Hematopoietic multipotent progenitor cell treated with erythropoietin and hydrocortisone succinate and interleukin-3 and kit ligand, for 8 days (in vitro differentiated cells): ENCODE measurements at places on chromosomes 2 and 18.

GRCh38 chr2:143955401-143956065 is 564.4 kb downstream of the ZEB2 start:
- DNase-seq, result no peak

- DNase-seq, result no peak
Measured at GRCh38 chr18:46712406-46712805, 44.4 kb downstream of the ST8SIA5 start.

DNA sequence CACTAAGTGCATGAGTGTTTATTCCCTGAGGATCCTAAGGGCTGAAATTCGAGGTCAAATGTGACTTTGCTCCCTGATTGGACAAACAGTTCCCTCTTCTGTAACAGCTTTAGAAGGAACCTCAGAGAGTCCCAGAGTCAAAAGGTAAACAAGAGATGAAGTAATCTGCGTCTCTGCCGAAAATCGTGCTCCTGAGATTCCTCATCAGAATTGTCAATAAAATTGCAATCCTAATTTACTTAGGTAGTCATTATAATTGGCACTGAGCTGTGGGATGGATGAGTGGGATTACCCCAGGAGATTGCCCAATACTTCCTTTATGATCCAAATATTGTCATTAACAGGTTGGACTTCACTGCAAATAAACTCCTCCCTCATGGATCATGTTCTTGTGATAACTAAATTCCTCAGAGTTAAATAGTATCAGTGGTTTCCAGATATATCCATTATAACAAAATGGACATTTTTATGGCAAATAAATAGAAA is 907 bp upstream of the SUCLG1 start:
- peak; percentile 8 for DNase-seq

DNA sequence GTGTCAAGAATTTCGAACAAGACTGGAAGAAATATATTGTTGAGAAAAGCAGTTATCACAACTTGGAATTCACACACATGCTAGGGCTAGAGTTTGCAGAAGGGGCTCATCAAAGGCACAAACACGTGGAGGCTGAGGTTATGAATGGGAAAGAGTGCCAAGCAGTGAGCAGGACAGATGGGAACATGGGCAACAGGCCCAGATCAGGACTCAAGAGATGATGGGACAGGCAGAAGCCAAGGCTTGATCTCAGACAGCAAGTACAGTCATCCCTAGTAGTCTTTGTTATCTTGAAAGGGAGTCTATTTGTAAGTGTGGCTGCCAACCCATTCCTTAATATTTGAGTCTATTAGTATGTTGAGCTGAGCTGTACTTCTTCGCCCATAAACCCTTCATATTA is 22.2 kb upstream of the EPC2 start:
- no peak for DNase-seq

DNA sequence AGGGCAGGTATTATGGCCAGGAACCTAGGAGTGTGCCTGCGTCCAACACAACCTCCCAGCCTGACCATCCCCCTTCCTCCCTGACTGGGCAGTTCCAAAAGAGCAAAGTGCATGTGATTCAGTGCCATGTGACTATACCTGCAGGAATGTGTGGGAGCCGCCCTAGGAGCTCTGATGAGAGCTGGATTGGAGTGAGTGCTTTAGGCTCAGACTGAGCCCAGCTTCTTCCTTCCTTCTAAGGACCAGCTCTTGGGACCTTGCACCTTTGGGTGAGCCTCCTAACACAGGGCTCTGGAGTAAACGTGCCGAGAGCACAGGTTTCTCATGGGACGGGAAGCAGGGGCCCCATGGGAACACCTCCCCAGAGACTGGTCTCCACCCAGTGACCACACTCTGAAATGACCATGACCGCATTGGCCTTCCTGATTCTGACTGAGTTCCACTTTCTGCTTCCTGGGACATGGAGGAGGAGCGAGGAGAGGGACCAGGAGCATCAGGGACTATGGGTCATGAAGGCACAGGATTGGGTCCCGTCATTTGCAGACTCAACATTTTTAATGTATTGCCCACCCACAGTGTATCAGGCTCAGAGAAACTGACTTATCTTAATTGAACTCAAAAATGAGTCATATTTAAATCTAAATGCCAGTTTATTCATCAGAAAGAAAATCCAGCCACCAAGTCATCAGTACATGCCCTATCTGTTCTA is 87.8 kb upstream of the BCL2L11 start:
- no peak for DNase-seq

GRCh38 chr2:127314193-127314988 is 20.4 kb upstream of the ERCC3 start:
- no peak for DNase-seq

- DNase-seq, result no peak
Measured at GRCh38 chr2:71939588-71940535, 207.8 kb downstream of the CYP26B1 start.

DNA sequence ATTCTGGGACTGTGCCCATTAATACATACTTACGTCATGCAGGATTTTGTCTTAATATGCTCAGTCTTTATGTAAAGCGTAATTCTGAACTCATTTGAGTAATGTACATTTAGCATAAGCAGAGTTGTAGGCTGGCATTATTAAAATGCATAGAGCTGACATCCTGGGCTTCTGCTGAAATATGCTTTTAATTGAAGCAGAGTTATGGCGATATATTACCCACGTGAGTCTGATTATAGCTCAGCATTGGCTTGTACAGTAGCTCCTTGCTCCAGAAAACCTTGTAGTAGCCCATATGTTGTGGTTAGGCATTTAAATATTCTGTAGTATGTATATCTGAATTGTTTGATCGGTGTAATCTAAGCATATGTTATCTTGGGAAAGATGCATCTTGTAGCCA is 233.9 kb downstream of the PTGR3 start:
- DNase-seq, result no peak

DNA sequence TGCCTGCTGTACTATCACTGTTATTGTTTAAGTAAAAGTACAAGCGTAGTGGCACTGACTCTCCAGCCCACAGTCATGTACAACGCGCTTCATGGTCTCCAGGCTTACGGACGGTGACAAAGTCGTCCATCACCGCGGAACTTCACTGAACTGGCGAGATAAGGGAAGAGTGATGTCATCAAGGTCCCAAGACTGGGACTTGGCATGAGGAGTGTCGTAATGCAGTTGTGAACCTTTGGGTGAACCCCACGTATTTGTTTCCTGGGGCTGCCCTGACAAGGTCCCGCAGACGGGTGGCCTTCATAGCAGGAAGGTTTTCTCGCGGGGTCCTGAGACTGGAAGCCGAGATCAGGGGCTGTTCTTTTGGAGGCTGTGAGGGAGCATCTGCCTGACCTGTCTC is 17.3 kb downstream of the NFATC1 start:
- no peak for DNase-seq

DNA sequence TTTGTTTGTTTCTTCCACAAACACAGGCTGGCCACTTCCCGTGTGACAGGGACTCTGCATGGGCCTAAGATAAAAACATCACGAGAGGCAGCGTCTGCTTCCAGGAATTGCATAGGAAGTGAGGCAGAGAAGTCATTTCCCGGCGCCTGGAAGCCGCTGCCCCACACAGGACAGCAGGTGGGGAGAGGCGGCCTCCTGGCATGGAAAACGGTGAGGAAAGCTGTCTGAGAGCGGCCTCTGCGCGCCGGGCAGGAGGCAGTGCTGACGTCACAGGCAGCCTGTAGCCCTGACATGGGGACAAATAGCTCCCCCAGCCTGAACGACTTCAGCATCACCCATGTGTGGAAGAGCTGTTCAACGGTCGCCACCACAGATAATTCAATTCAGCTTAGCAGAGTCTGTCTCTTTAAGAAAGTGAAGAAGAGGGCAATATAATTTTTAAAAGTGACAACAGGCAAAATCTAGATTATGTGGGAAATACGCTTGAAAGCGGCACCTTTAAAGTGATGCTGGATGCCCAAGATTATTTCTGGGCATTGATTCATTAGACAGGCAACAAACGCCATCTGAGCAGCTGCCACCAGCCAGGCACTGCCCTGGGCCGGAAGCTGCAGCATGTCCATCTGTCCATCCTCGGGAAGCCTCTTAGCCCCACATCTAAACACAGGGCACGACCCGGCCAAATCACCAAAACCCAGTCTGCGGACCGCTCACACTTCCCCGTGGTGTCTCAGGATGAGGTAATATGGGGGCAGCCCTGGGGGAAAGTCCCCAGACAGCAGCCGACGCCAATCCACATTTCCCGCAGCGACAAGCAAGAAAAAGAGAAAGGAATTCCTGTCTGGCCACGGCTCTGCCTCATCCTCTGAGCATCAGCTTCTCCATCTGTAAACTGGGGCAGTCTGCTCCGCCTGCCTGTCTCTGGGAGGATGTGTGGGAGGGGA is 138.9 kb downstream of the PXDN start:
- no peak for DNase-seq

GRCh38 chr2:101223814-101224231 is 28.9 kb upstream of the CNOT11 start:
- DNase-seq, result peak; percentile 77

DNA sequence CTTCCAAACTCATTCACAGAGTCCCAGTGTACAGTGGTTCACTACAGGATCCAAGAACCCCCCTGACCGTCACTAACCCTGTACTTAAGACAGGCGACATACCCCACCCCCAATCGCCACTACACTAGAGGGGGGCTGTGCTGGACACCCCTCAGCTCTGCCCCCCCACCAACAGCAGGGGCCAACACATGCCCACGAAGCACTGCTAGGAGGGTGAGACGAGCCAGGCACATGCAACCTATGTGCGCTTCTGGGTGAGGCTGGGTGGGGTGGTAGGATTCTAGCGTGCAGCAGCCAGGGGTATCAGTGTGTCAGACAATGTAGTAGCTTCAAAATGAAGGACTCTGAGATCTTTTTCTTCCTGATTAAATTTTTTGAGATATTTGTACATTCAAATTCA is 67.8 kb downstream of the UXS1 start:
- DNase-seq, result no peak

DNA sequence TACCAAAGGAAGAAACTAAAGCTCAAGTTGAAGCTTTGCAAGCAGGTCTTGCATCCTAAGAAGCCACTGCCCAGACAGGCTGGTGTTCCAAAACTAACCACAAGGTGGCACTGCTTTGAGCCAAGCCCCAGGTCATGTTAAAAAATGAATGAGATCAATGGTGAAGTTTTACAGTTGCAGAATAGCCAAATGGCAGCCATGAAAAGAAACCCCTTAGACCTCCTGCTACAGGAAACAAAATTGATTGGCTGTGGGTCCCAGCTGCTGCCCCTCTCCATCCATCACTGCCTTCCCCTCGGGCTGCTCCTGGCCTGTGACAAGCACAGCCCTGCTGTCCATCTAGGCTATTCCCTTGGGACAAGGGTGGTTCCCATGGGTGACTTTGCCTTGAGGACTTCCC is 20.7 kb upstream of the MREG start:
- DNase-seq, result peak; percentile 75

DNA sequence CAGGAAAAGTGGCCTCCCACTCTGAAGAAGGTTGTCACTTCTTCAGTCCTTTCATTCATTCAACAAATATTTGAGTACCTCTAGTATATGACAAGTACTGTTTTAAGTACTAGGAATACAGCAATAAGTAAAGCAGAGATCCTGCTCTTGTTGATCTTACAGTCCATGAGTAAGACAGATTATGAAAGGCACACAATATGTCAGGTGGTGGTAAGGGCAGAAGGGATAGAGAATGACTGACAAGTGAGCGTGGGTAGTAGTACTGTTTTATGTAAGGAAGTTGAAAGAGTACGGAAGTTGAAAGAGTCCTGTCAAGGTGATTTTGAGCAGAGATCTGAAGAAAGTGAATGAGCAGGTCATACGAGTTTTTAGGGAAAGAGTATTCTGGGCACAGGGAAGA is 111.3 kb downstream of the GALNT1 start:
- DNase-seq, result no peak

DNA sequence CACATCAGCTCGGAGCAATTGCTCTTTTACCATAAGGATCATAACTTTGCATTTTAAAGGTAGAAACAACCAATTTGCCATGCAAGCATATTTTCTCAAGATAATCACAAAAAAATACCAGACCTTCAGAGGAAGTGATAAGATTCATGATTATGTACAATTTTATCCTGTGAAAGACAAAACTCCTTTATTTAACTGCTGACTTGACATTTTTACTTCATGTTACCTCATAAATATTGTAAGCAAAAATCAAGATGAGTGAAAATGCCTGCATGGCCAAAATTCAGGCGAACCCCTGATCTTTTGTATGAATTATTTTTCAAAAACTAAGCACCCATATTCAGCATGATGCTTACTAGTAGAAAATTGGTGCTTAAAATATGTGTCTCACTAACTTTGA is 246.4 kb downstream of the CD226 start:
- no peak for DNase-seq

DNA sequence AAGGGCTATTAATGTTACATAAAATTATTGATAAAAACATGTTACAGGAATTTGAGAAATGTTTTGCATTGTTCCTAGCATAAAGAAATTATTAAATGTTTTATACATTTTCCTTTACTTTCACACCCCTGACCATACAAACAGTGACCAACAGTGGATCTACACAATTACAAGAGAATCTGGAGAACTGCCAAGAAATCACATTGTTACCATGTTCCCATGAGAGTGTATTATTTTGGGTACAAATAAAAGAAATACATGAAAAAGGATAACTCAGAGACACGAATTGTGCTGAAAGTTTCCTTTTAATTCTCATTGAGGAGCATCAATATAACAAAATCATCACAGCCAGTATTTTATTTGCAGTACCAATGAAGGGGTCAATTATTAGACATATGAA is 150.1 kb downstream of the WDPCP start:
- no peak for DNase-seq

DNA sequence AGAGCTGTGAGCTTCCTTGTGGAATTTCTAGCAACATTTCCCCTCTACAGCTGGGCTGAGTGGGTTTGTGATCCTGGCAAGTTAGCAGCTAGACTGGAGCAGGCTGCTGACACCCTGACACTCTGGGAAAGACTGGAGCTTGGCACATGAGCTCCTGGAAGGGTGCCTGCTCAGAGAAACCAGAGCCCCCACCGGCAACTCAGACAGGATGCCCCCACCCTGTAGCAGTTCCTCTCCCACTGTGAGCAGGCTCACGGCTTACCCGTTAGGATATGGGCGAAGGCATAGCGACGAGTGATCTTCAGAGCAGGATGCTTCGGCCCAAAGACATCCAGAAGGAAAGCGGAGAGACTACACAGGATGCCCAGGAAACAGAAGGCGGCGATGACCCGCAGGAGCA is 11.2 kb downstream of the TMEM127 start:
- DNase-seq, result no peak

GRCh38 chr2:239715202-239715601 is 309.9 kb downstream of the NDUFA10 start:
- DNase-seq, result no peak

DNA sequence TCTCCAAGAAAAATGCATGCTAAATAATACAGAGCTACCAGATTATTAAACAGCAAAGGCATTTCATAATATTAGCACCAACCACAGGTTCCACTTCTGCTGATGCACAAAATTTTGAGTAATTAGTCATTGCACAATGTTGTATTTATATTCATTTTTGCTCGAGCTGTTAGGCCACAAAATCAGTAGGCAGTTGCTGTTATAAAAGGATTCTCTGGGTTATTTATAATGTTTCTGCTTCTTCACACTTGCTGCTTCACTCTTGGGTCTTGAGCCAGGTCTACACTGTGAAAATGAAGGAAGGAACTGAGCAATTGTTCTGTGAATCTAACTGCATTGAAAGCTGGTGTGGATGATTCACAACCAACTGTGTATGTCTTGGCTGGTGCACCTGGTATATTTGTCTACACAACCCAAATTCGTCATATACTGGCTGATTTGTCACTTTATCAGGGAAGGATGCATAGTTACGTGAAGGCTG is 38.3 kb downstream of the MRPL33 start:
- DNase-seq, result peak; percentile 2

- no peak for DNase-seq
Measured at GRCh38 chr18:79480171-79481045, 84.7 kb downstream of the NFATC1 start.
